NCI-H2171 (cell line): ENCODE measurements at places on chromosomes 3 and 15.

GRCh38 chr3:184359610-184360009, 1.8 kb downstream of the CLCN2 start:
- DNase-seq: no peak

GRCh38 chr15:48718646-48719045, 73.1 kb upstream of the FBN1 start:
- no peak for DNase-seq

- DNase-seq: no peak
Observed at GRCh38 chr3:183013856-183014255, 33.5 kb upstream of the DCUN1D1 start.

DNA sequence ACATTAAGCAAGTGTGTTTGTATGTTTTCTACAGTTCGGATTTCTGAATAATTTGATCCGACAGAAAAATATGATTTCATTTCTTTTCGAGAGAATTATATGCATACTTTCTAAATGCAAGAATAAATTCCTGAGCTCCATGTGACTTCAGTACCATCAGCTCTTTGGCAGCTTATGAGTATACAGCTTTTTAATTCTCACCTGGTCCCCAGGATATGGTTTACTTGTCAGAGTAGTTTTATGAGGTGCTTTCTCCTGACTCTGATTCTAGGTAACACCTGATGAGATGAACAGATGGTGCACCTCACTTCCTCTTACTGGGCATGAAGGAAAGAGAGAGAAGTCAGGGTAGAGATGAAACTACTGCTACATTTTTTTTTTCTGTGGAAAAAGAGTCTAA, 3.1 kb downstream of the HGD start:
- DNase-seq: peak; percentile 19

- DNase-seq: no peak
Observed at GRCh38 chr3:196378146-196378841, 40.1 kb upstream of the TM4SF19 start.

DNA sequence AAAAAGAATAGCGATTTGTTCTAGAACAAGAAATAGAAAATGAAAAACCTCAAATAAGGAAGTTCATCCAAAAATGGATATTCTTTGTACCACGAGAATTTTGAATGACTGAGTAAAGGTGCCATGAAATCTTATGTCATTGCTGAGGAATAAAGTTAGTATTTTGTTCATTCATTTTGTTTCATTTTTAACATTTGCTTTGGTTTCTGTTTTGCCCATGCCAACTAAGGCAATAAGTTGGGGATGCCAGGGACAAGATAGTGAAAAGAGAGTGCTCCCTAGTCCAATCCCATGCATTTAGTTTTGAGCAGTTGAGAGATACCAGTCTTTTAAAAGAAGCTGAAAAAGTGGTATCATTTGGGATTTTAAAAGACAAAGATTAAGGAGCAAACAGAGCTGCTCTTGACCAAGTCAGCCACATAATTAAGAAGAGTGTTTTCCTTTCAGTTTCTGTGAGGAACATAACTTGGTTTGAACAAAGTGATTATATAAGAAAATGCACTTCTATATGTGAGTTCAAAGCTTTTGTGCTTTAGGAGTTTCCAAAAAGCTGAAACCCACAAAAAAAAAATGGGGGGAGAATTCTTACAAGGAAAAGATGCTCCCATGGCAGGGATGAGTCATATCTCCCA, 201.4 kb downstream of the PLOD2 start:
- no peak for DNase-seq

DNA sequence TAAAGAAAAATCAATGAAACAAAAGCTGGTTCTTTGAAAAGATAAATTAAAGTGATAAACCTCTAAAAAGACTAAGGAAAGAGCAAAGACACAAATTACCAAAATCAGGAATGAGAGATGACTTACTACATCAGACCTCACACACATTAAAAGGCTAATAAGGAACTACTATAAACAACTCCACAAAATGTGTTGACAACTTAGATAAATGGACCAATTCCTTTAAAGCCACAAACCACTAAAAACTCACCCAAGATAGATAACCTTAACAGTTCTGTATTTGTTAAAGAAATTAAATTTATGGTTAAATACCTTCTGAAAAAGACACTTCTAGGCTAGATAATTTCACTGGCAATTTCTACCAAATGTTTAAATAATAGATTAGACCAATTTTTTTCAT, 170.4 kb downstream of the SMAD6 start:
- no peak for DNase-seq

DNA sequence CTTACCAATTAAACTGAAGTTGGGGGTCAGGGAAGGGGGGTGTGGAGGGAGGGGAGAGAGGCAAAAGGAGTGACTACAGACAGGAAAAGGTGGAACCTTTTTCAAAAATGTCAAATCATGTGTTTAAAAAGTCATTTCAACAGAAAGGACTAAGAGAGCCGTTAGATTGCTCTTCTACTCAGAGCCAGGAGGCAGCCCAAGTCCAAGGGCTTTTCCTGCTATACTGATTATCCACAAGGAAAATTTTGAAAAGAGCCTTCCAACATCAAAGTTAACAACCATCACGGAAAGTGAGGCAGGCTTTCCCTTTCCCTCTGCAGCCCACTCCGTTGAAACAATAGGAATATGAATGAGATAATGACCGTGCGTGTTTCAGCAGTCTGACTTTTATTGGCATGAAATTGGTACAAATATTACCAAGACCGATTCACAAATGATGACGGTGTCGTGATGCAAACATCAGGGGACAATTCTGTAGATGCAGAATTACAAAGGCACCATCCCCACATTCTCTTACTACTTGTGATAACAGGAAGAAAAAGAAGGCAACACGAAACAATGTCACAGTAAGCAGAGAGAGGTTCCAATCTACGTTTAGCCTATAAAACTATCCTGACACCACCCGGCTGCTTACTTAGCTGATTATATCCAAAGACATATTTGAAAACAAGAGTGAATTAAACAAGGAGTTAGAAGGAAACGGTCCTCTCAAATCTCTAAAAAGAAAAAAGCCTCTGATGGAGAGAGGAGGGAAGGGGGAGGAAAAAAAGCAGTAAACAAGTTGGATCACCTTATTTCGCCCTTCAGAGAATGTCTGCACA, 453.7 kb downstream of the FOXP1 start:
- DNase-seq: no peak

DNA sequence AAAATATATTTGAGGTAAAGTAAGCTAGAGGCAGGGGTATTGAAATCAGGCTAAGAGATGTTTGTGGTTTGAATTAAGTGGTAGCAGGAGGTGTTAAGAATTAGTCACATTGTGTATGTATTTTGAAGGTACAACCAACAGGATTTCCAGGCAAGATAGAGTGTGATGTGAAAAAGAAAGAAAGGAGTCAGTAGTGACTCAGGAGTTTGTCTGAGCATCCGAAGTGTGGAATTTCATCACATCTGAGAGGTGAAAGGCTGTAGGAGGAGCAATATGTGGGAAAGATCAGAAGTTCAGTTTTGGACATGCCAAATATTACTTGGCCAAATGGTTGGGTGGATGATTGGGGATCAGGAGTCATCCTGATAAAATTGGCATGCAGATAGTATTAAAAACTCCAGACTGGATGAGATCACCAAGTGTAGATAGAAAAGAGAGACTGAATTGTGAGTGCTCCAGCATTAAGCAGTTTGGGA, 32.1 kb upstream of the EBLN2 start:
- no peak for DNase-seq

DNA sequence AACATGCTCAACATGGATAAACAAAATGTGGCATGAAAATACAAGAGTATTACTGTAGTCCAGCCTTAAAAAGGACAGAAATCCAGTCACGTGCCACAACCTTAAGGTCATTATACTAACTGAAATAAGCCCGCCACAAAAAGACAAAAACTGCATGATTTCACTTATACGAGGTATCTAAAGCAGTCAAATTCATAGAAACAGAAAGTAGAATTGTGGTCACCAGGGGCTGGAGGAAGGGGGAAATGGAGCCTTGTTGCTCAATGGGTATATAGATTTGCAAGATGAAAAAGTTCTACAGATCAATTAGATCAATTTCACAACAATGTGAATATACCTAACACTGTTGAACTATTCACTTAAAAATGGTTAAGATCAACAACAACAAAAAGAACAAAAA, 7.4 kb downstream of the GLB1 start:
- DNase-seq: no peak

DNA sequence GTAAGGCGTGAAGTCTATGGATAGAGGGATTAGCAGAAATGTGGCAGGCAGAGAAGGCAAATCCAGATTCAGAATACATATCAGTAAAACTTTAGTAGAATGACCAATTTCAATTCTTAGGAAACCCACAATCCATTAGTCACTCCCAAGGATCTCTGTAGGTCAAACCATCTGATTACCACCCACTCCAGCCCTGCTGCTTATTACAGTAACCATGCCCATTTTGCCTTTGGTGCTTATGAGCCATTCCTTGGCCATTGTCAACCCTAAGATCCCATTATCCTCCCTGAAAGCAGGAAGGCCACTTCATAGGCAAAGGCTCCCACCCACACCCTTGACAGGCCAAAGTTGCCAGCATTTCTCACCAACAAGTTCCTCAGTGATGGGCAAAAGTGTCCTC, 5.1 kb upstream of the KLHL40 start:
- no peak for DNase-seq

DNA sequence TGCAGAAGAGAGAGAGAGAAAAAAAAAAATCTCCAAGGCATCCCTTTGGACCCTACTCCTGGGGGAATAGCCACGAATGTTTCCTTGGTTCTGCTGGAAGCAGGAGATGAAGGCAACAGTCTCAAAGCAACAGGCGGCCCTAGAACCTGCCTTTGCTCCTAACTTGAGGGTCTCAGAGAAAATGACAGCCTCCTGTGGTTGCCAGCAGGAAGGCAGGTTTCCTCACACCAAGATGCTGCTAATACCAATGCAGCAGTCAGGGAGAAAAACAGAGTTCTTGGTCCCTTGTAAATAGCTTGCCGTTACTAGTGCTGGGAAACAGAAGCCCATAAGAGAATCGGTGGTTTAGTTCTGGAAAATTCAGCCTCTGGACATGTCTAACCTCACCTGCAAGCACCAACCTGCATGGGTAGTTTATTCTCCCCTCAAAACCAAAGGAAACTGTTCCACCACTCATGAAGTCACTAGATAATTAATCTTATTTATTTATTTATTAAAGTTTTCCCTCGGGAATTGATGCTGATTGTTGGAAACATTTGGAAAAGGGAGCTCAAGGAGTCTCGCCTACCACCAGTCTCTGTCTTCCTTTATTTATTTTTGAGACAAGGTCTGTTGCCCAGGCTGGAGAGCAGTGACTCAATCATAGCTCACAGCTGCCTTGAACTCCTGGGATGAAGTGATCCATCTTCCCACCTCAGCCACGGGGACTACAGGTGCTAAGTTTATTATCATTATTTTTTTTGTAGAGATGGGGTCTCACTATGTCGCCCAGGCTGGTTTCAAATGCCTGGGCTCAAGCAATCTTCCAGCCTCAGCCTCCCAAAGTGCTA, 883 bp upstream of the FRMD4B start:
- DNase-seq: no peak

DNA sequence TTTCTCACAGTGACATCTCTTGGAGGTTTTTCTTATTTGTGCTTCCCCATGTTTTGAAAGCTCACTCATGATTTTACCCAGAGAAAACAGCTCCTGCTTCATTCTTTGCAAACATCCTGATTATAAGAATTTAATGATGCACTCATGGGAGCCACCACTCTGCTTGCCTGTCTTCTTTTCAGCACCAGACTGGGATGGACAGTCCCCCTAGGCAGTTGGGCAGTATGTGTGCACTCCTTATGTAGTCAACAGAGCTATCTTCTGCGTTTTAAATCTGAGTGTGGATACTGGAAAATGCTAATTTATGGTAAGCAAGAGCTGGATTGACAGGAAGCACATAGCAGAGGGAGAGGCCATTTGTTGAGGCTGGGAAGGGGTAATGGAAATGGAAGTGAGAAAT, 276.1 kb downstream of the AGBL1 start:
- DNase-seq: no peak

DNA sequence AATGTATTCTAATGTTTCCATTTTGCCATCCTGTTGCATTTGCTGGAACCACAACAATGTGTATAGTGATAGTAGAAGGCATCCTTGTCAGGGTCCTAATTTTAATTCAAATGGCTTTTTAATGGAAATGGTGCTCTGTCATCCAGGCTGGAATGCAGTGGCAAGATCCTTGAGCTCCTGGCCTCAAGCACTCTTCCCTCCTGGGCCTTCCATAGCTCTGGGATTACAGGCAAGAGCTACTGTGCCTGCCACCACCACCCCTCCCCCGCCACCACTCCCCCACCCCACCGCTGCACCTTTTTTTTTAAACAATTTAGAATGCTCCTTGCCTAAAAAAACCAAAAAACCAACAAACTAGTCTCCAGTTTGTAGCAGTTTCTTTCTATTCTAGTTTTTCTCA, 15.2 kb upstream of the IQCF6 start:
- DNase-seq: no peak

- no peak for DNase-seq
Observed at GRCh38 chr3:191353022-191353777, 22.9 kb upstream of the UTS2B start.

- DNase-seq: no peak
Observed at GRCh38 chr3:100900671-100901335, 92.4 kb downstream of the ABI3BP start.

DNA sequence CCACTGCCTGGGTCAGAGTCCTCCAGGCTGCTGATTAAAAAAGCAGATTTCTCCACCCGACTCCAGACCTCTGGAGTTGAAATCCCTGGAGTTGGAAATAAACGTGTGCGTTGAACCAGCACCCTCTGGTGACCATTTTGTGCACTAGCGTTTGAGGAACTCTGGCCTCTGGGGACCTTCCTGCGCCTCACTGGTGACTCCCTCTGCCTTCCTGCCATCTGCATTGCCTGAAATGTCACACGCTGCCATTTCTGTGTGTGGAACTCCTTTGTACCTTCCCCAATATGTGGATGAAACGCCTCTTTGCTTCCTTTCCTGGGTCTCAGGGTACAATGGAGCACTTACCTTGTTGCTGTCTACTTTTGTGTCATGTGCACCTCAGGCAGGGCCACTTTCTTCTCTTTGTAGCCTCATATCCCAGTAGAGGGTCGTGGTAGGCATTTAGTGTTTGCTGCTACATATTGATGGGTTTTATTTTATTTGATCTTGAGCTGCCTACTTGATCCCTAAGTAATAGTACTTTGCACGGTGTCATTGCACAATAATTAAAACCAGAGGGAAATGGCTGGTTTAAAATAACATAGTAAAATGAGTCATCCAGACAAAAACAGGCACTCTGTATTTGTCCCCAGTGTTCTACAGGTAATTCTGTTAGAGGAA, 56.8 kb downstream of the GPR171 start:
- DNase-seq: peak; percentile 88

DNA sequence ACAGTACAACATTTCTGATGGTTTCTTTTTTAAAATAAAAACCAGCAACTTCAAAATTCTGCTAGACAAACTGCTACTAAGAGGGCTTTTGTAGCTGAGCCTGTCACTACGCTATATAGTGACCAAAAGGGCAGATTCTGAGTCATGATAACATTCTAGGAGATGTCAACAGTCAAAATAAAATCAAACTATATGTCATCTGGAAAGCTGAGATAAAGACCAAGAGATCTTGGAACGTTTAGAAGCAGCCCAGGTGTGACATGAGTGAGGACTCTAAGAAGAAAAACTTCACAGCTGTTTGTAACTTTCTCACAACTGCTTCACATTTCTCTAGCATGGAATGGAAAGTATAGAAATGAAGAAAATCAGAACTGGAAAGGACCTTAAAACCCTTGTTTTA, 84.6 kb downstream of the FILIP1L start:
- DNase-seq: no peak
